Left renal pelvis (tissue), 4 donors: ENCODE measurements at places on chromosomes 2 and 18.

DNA sequence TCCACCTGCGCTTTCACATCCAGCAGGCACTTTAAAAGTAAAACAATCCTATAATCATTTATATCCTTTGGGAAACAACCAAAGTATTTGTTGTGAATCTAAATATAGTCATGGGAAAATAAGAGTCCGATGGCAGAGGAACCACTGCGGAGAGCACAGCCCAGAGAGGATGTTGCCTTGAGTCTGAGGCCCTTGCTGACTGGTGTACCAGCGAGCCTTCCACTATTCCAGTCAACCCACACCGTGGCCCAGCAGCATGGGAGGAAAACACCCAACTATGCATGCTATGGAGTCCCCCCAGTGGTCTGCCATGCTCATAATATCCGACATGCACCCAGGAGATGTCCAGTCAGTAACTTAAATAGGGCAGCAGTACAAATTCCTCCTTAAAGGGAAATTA is 21.6 kb downstream of the KANSL3 start:
- DNase-seq: no peak

DNA sequence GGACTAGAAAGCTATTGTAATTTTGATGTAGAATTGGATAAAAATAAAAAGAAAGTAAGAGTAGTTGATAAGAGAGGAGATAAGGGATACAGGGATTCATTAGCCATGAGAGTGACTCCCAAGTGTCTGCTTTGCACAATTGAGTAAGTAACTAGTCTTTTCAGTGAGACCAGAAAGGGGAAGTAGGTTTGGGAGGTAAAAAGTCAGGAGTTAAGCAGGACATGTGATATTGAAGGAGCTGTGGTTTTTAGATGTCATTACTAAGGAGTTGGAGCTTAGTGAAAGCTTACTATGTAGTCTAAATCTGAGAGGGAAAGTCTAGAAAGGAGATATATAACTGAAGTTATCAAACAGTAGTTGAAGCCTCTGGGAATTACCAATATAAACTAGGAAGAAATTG is 93.4 kb downstream of the SLC5A7 start:
- DNase-seq: no peak

GRCh38 chr2:144376926-144377325 is 143.0 kb downstream of the ZEB2 start:
- DNase-seq: no peak

- DNase-seq: no peak
These were observed 101.6 kb upstream of the RIOK3 start for GRCh38 chr18:23351521-23351920.

DNA sequence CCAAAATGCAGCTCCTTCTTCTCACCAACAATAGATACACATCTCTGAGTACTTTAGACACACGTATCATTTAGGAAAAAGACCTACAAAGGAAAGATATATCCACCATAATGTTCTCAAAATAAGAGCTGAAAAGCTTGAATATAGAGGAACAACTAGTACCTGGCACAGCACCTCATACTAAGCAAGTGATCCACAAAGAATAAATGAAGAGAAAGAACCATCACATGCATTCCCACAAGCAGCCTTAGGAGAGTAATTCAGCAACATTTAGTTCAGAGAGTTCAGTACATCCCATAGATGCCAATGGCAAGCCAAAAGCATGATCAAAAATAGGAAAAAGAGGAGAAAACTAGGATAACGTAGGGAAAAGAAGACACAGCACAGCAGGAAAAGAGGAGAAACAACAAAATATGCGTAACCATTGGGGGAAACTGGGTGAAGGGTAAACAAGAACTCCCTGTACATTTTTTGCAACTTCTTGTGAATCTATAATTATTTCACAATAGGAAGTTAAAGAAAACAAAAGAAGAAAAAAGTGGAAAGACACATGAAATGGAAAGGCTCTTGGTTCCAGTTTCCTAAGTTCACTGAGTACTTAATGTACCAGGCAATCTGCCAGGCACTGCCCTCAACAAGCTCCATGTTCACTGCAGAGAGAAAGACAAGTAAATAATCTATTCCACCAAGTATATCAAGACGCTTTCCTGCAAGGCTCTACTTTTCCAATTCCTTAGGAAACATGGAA is 22.3 kb downstream of the CLASP1 start:
- no peak for DNase-seq

DNA sequence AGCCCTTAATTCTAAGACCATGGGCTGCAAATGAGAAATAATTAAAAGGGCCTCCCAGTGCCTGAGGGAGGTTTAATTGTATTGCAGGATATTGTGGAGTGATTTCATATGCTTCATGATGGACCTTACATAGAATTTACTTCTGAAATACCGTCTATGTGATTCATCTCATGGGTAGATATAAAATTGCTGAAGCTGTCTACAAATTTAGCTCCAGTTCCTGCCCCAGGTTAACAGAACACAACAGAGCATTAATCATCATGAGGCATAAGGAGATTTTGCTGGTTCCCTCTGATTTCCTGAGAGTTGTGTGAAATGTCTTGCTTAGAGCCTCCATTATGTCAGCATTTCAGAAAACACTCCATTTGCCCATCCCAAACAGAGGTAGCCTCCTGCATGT is 770 bp downstream of the UPP2 start:
- DNase-seq: no peak

DNA sequence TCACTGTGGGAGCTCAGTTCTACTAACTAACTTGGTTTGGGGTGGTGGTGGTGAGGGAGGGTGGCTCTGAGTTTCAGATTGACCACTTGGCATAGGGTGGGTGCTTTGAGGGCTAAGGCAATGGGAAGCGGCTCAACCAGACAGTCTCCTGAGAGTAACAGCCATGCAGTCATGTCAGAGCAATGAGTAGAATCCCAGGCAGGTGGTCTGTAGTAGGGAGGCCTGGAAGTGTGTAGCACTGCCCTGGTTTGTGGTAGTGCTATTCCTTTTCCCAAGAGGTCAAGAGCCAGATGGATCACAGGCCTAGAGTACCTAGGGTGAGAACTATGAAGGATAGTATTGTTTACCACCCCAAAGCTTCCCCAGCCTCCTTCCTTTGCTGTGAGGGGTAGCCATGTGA is 18.7 kb upstream of the RAPH1 start:
- no peak for DNase-seq

GRCh38 chr2:225597911-225598310 is 198.4 kb downstream of the NYAP2 start:
- no peak for DNase-seq

- no peak for DNase-seq
These were observed 185.0 kb upstream of the CHAC2 start for GRCh38 chr2:53582556-53582955.

DNA sequence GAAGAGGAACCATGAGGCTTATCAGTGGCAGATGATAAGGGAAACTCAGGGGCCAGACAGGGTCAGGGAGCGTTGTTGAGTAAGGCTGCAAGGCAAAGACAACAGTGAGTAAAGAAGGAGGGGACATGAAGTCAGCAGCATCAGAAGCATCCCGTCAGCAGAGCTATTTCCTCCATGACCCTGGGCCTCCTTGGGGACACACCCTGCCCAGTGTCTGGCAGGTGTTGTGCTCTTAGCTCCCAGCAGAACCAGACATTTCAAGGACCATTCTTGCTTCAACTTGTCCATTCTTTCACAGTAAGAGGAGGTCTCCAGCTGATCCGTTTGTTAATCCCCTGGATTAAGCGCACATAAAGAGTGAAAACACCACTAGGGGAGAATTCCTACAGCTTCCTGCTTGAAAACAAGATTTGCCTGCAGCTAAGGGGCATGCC is 88.7 kb upstream of the MEIS1 start:
- no peak for DNase-seq

GRCh38 chr2:192379736-192380135 is 185.0 kb upstream of the TMEFF2 start:
- DNase-seq: no peak

GRCh38 chr2:10137053-10137843 is 14.7 kb downstream of the RRM2 start:
- DNase-seq: no peak

GRCh38 chr2:236811062-236811656 is 241.5 kb downstream of the ACKR3 start:
- DNase-seq: no peak

- DNase-seq: no peak
These were observed 174.2 kb upstream of the LHCGR start for GRCh38 chr2:48929571-48930301.

DNA sequence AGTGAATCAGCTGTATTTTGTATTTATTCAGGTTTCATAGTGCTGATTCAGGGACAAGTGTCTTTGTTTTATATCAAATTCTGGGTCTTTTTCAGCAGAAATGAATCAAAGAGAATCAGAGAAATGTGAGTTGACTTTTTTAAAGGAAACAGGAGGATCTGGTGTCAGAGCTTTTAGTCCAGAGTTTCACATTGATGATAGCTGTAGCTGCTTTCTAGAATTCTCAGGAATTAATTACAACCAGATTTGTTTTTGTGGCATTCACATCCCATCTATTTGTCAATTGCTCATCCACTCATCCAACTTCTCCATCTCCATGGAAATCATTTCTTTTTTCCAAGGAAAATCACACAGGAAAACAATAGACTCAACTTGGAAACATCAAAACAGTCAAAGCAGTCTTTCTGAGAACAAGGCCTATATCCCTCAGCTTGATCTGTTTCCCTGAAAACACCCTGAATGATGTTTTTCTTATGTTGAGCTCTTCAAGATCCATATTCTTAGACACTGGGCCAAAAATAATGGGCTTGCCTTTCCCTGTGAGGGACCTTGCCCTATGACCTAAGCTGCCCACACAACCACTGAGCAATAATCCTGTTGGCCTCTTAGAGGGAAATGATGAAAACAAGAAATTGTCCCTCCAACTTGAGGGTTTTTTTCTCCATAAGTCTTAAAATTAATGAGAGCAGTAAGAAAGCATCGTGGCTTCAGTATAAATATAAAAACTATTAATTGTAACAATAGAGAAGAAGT is 249.5 kb upstream of the FN1 start:
- DNase-seq: no peak

- DNase-seq: no peak
These were observed 1.6 kb downstream of the CDH2 start for GRCh38 chr18:28175150-28175929.

- DNase-seq: no peak
These were observed 353.6 kb downstream of the KIAA1328 start for GRCh38 chr18:37182340-37183135.

GRCh38 chr2:16138811-16139662 is 198.7 kb downstream of the MYCN start:
- no peak for DNase-seq

DNA sequence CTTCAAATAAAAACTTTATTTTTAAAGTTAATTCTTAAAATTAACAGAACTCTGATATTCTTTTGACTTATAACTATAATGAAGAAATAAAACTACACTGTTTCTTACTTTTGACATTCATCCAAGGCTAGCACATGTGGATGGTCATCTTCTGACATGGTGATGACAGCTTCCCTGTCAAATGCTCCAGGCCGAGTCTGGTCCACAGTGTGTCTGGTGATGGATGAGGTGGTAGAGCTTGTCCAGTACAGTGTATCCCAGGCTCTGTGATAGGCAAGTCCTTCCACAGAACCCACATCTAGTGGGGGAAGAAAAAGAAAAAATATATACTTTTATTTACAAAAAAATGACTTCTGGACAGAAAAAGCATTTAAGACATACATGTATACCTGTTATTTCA is 1529.5 kb downstream of the LRP1B start:
- no peak for DNase-seq

- no peak for DNase-seq
These were observed 86.6 kb downstream of the PTH2R start for GRCh38 chr2:208493186-208493585.

DNA sequence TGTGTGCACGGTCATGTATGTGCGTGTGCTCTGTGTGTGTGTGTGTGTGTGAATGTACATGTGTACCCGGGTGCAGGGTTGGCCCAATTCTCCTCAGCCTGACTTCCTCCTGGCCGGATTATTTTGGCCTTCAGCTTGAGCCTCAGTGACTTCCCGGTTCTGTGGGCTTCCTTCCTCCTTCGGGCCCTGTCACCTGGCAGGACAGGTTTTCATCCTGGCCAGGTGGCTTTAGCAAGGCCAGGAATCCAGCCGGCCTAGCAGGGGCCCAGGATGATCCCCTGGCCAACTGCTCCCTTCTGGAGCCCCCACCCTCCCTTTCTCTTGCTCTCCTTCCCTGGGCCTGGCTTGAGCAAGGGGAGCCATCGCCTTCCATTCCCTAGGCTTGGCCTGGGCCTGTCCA is 140.5 kb downstream of the INHBB start:
- DNase-seq: no peak

GRCh38 chr18:51726614-51727013 is 529.1 kb upstream of the MEX3C start:
- no peak for DNase-seq

GRCh38 chr2:43158259-43158880 is 68.0 kb downstream of the ZFP36L2 start:
- no peak for DNase-seq

DNA sequence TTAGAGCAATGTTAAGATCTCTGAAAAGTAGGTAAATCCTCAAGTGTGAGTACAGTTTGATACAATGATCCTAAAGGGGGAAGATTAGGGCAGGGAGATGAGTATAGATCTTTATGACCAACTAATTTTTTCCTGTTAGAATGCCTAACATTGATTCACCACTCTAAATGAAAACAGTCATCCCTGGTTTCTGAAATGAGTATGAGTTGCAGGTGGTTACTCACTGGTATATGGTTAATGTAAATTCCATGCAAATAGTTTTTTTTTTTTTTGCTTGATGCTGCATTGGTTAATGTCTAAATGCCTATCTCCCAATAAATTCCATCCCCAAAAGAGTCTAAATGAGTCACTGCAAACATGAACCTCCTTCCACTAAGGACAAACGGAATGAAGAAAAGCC is 55.0 kb upstream of the SERPINB2 start:
- no peak for DNase-seq

- no peak for DNase-seq
These were observed 166.6 kb upstream of the HNMT start for GRCh38 chr2:137797641-137798040.

GRCh38 chr2:167380555-167380954 is 492.3 kb downstream of the XIRP2 start:
- DNase-seq: no peak

GRCh38 chr2:23429036-23429435 is 44.1 kb downstream of the KLHL29 start:
- DNase-seq: no peak

DNA sequence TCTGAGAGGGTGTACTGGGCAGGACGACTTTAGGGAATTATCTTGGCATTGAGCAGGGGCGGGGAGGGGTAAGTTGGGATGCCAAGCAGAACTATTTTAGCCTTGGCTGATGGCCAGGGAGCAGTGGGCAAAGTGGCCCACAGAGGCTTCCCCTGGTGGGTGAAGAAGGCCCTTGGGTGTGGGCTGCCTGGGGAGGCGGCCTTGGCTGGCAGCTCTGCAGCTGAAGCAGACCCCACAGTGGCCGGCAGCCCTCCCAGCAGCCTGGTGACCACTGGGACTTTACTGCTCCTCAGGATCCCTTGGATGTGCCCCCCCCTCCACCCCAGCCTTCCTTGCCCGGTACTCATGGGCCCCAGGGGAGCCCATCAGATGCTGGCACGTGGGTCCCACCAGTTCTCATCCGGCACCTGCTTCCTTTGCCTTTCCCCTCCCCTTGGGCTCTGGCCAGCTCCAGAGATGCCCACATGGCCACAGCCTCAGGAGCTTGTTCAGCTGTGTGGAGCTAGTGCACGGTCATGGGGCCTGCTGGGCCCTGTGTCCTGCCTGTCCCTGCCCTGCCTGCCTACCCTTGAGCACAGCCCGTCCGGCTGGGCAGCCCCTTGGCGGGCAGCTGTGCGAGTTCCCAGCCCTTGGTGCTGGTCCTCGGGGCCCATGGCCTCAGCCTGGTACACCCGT is 122.1 kb upstream of the HS6ST1 start:
- DNase-seq: no peak

GRCh38 chr18:54284981-54285785 is 15.9 kb downstream of the POLI start:
- no peak for DNase-seq

GRCh38 chr2:131673400-131674173 is 145.9 kb downstream of the CCDC74A start:
- DNase-seq: peak; percentile 36
